ENCODE measurements at places on chromosomes 13 and 19.

DNA sequence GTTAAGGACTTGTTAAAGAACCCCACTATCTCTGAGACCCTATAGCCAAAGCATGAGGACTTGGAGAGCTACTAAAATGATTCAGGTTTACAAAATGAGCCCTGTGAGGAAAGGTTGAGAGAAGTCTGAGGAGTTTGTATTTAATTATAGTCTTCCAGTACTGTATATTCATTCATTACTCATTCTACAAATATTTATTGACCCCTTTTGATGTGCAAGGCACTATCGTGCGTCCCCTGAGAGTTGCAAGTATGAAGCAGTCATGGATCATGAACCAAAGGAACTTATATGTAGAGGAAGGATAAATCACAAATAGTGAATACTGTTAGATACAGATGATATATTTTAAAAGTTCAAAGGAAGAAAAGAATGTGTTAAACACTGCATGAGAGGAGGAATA, 84.4 kb downstream of the DNAJC15 start:
- no peak for DNase-seq

DNA sequence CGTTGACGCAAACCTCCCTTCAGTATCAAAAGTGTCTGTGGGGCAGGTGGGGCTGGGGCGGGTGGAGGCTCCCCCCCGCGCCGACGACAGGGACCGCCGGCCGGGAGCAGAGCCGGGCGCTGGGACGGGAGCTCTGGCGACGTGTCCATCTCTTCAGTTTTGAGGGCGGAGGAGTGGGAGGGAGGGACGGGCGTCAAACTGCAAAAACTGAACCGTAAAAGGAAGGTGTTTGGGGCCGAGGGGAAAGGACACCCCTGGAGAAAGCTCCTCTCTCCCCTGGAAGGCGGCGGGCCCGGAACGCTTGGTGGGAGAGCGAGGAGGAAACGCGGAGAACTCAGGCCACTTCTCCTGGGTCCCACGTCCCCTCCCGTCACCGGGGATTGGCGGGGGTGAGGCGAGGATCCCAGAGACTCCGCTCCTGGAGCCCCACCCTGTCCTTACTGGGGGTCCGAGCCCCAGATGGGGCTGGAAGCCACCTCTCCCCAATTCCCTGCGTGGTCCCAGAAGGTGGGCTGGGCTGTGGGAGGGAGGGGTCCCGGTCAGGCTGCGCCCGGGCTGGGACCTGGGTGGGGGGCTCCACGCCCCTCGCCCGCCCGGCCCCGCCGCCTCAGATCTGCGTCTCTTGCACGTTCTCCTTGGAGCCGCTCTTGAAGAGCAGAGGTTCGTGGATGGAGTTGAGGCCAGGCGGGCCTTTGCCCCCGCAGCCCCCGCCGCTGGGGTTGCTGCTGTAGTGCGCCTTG, 3.4 kb upstream of the ASPDH start:
- DNase-seq: no peak

DNA sequence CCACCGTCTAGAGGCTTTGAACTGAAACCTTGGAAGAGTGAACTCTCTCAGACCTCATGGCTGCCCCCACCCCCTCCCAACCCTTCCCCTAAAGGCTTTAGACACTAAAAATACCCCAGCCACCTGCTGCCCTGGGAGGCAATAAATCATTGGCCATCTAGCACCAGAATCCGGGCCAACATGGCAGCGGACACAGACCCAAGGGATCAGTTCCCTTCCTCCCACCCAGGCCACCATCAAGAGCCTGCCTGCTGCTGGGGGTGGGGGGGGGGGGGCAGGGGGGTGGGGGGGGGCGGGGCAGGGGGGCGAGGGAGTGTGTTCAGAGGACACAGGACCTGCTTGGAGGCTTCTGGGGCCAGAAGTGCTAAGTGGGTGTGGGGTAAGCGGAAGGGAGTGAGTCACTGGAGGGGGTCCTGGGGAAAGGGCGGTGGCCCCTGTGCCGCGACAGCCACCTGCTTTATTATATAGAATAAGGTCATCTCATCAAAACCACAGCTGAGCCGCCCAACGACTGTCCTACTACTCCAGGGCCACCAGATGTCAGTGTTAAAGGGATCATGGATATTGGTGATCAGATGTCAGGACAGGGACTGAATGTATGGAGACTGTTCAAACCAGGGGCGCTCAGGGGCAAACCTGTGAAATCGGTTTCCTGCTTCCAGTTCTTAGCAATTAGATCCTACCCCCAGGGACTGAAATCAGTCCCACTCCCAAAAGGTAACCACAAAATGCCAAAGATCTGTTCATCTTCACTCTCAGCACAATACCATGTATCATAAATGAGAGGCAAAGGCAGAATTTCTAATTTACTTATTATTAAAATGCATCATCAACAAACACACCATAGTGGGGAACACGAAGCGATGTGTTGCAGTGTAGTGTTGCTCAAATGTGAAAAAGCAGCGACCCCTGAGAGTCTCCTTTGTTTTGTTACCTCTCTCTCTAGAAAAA, 24.3 kb downstream of the ARL11 start:
- DNase-seq: peak; percentile 5

DNA sequence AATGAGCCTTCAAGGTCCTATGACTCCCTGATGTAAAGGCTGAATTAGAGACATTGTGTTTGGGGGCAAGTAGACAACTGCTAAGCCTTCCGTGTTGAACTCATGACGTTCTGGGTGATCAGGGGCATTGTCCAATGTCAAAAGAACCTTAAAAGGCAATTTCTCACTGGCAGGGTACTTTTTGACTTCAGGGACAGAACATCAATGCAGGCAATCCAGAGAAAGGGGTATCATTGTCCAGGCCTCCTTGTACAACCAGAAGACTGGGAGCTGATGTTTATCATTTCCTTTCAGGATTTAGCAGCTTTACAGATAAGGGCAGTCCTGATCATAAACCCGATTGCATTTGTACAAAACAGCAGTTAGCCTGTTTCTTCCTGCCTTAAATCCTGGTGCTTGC, 25.0 kb upstream of the SMAD9 start:
- DNase-seq: no peak

DNA sequence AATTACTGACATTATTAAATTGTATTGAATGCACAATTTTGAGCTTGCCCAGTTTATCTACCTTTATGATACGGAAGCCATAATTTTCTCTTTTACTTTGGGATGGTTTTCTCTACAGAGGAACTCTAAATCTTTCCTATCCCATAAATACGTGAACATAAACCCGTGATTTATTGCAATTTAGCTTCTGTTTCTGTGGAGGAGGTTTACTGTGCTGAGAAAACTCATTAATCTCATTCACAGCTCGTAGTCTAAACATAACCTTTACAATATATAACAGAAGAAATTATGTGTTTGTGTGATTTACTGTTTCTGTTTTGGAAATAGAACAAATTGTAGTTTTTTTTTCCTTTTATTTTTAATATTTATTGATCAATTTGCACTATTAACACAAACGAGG, 207.1 kb upstream of the PCDH9 start:
- DNase-seq: peak; percentile 61

DNA sequence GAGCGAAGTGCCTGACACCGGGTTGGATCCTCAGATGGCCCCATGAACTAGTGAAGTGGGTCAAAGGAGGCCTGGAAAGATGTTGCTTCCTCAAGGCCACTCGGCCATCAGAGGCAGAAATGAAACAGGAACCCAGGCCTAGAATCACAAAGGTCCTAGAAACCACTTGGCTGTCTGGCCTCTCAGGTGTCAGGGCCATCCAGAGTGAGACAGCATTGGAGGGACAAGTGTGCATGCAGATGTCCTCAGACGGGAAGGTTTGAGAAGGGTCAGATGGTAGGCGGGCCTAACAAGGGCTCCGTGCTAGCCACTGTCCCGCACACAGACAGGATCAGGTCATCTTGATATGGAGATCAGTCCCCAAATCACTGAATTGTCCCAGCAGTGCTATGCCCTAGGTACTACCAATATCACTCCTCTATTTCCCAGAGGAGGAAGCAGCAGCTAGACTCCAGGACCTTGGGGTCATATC, 14.3 kb downstream of the CCDC97 start:
- DNase-seq: no peak

DNA sequence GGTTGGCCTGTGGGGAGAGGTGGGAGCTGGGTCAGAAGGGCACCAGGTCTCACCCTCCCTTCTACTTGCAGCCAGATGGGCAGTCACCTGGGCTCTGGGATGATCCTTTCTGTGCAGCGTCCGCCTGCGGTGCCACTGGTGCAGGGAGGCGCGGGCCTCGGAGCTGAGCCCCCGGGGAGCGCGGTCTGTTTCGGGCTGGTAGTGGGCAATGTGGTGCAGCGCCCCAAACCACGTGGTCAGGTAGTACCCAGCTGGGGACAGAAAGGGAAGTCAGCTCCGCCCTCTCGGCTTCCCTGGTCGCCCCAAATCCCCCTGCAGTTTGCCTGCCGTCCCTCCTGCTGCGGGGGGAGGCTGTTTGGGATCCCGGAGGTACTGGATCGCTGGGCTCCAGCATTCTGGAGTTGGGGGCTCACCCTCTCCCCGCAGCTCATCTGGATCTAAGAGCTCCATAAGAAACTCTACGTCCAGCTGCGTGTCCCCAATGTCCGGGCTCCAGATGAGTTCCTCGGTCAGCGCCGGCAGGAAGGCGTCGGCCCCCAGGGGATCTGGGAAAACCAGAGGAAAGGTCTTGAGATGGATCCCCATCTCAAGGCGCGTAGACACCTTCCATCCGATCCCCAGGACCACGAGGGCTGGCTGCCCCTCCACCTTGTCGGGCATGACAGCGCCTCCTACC, 8.8 kb downstream of the RINL start:
- DNase-seq: no peak

- no peak for DNase-seq
Observed at GRCh38 chr19:3095441-3096191, 1.5 kb downstream of the GNA11 start.

DNA sequence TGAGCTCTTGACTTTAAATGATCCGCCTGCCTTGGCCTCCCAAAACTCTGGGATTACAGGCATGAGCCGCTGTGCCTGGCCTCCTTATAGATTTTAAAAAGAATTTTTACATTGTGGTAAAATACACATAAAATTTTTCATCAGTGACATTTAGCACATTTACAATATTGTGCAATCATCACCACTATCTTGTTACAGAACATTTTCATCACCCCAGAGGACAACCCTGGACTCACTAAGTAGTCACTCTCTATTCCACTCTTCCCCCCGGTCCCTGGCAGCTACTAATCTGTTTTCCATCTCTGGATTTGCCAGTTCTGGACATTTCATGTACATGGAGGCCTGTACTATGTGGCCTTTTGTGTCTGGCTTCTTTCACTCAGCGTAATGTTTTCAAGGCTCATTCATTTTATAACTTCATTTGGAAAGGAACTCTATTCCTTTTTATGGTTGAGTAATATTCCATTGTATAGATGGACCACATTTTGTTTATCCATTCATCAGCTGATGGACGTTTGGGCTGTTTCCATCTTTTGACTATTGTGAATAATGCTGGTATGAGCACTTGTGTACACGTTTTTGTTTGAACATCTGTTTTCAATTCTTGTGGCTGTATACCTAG, 19.9 kb downstream of the MEGF8 start:
- no peak for DNase-seq

DNA sequence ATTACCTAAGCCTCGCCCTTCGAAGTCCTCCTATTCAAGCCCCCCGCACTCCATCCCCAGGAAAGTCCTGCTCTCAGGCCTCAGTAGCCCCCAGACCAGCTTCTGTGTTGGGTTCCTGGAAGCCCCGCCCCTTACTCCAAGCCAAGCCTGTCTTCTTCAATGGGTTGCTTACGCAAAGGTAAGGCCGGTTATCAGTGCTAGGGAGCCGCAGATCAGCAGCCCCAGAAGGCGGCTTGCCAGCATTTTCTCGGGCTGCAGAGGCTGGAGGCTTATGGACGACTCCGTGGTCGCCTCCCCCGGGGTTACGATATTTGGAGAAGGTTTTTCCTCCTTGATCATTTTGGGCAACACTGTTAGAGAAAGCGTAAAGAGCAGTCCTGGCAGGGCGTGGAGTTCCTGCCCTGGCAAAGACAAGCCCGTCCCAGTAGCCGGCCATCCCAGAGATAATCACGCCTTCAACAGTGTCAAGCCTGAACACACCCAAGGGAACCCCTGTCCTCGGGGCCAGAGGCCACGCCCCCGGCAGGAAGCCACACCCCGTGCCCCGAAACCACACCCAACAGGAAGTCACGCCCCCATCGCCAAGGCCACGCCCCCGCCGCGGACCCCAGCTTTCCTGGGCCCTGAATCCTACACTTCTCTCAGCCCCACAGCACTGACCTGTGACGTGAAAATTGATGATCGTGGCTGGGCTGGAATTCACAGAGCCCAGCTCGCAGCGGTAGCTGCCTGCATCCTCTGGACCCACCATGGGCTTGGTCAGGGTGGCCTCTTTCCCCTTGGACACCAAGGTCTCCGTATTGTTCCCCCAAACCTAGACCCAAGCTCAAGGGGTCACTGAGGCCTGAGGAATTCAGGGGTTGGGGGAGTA, 954 bp upstream of the RASIP1 start:
- DNase-seq: no peak

GRCh38 chr13:48158915-48159314, 64.0 kb upstream of the MED4 start:
- DNase-seq: no peak

DNA sequence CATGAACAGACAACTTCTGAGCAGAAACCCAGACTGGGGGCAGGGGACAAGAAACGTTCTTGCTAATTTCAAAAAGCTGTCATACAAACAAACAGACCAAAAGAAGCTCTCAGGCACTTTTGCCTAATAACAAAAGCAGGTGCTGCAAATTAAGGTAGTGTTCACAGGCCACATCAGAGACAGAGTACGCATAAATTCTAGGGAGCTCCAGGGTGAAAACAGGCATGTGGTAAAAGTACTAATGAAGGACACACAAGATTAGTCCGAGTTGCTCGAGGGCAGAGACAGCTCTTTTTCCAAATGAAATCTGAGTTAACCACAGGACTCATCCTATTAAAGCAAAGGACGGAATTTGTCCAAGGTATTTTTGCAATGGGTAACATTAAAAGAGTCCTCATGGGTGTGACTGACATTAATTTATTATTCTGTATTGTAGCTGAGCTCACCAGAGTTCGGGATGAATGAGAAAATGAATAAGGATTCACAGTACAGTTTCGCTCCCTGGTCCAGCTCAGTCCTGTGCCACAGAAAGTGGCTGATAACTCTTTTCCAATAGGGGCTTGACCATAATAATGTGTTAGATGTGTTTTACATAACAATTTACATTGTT, 197.3 kb downstream of the LHFPL6 start:
- DNase-seq: peak; percentile 5

DNA sequence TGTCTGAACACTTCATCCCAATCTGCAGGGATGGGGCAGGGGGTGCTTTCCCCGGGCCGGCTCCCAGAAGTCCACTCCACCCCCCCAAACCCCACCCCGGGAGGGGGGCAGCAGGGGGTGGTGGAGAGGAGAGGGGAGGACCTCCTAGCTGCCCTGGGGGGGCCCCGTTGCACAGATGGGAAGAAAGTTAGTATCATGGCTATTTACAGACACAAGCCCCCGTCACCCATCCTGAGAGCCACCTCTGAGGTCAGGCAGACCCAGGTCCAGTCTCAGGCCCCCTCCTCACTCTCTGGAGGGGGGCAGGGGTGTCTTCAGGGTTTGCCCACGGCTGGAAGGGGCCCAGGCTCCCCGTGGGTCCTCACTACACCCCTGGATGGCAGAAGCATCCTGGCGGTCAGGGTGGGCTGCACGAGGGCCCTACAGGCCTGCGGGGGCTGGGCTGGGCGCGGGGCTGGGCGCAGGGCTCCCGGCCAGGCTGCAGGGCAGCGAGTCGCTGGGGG, 5.8 kb upstream of the REXO1 start:
- DNase-seq: no peak
